ENCODE measurements at places on chromosomes 5 and 9. TPM values are rescaled to one million over a fixed set of nuclear protein-coding genes. Genes with fewer than 3 reads are reported as not detected.

DNA sequence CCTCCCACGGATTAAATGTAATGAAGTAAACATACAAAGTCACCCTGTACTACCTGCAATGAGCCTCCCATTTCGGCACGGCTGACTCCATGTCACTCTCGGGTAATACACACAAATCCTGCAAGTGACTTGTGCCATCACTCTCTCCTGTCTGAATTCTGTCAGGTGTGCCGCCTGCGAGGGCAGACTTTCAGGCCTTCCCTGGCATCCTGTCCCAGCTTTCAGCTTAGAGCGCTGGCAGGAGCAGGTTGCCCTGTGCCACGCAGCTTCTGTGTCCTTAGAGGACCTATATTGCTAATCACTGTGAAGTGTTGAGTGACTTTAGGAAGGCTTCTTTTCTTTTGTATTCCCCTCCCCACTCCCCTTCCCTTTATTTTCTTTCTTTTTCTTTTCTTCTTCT is 25.8 kb upstream of the S1PR3 start:
- DNase-seq, result no peak

DNA sequence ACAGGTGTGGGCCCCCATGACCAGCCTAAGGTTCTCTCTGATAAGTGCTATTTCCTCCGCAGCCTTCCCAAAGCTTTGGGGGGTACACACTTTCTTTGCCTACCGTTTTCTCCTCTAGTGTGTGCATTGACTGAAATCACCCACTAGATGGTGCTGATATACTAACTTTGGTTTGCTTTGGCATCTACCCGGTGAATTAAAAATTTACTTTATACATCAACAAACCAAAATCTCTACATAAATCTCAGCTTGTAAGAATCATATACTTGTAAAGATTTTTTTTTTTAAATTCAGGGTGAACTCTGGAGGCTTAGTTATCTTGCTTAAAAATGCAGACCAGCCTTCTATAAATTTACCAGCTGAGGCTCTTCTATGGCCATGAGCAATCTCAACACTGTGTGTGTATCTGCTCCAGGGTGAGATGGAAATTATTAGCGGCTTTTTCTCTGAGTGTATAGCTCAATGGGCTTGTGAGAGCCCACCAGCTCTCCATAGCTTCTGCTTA is 475.7 kb upstream of the TNC start:
- no peak for DNase-seq

DNA sequence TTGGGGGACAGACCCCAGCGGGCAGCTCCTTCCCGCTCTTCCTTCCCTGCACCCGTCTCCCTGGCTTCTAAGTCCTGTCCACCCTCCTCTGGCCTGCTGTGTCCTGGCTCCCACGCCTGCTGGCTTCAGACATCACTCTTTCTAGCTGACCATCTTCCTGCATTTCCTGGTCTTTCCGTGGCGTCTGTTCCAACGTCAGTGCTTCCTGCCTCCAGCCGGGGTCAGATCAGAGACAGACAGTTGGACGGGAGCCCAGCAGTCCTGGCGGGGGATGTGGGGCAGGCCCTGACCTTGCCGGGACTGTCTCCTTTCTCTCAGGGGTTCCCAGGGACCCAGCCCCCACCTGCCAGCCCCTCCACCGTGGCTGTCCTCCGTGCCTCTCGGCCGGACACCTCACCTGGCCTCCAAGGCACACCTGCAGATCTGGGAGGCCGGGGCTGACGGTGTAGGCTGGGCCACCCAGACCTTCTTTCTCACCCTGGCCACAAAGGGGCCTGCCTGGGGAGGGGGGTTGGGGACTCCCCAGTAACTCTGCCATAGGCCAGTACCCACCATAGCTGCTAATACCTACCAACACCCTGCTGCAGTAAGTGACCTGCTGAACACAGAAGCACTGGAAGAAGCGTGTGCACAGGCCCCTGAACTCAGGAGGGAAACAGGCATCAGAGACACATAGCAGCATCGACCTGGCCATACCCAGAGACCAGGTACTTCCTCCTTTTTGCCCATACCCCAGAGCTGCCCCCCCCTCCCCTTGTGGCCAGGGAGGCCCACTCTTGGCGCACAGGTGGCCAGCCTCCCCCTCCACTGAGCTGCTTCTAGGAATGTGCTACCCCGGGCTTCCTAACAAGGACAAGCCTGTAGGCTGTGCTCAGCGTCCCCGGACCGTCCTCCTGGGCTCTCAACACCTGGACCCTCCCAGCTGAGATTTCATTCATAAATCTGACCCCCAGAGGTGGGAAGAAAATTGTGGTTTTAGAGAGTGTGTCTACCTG is 5.1 kb downstream of the NRARP start:
- no peak for DNase-seq

DNA sequence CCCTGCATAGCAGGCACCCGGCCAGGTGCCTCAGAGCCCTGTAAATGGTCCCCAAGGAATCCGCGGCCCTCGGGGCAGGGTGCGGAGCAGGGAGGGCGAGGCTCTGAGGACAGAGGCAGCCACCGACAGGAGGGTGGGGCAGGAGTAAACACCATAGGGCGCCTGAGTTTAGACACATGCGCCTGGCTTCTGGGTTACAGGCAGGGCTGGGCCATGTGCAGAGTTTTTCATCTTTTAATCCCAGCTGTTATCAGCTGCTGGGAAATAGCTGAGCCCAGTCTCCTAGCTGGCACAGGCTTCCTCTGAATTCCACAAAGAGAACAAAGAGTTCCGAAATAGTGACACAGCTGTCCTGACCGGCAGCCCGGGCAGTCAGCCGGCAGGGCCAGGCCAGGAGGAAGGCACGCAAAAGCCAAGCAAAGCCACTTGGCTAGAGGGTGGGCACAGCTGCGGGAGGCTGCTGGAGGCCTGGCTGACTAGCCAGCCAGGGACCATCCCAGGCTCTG is 98.9 kb upstream of the PHYKPL start:
- no peak for DNase-seq

The MZB1 gene
- 0.42 TPM for total RNA-seq

The SLIT3 gene
- not detected for total RNA-seq

The FRMPD1 gene
- total RNA-seq, result not detected
